Stimulated activated CD4-positive, alpha-beta T cell treated with anti-CD3 and anti-CD28 coated beads, TNF-alpha, amount 100 ng/mL, for 24 hours (primary cell): ENCODE measurements at places on chromosomes 12 and 14.
A peak's percentile ranks its signal among the peaks of the same experiment; 100 is the strongest.

GRCh38 chr14:96281486-96281885, 25.5 kb downstream of the BDKRB1 start:
- DNase-seq = no peak

GRCh38 chr14:66206554-66206953, 279.6 kb upstream of the CCDC196 start:
- no peak for DNase-seq

DNA sequence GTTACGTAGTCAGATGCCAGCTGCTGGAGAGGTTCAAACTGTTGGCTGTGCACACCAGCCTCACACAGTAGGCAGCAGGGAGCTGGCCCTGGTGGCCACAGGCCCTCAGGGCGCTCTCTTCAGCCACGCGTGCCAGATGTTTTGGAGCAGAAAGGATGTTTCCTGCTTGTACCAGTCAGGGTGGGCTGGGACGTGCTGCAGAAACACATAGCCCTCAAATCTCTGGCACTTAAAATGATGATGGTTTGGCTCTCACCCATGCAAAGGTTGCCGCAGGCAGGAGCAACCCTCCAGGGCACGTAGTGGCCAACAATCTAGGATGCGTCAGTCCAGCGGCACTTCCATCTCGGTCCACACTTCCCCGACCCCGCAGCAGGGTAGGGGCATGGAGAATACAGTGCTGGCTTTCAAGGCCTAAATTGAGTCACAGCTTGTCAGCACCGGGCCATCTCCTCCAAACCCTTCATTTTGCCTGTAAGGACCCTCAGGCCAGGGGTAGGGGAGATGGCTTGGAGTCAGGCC, 1.7 kb upstream of the FAM181A start:
- DNase-seq = no peak

DNA sequence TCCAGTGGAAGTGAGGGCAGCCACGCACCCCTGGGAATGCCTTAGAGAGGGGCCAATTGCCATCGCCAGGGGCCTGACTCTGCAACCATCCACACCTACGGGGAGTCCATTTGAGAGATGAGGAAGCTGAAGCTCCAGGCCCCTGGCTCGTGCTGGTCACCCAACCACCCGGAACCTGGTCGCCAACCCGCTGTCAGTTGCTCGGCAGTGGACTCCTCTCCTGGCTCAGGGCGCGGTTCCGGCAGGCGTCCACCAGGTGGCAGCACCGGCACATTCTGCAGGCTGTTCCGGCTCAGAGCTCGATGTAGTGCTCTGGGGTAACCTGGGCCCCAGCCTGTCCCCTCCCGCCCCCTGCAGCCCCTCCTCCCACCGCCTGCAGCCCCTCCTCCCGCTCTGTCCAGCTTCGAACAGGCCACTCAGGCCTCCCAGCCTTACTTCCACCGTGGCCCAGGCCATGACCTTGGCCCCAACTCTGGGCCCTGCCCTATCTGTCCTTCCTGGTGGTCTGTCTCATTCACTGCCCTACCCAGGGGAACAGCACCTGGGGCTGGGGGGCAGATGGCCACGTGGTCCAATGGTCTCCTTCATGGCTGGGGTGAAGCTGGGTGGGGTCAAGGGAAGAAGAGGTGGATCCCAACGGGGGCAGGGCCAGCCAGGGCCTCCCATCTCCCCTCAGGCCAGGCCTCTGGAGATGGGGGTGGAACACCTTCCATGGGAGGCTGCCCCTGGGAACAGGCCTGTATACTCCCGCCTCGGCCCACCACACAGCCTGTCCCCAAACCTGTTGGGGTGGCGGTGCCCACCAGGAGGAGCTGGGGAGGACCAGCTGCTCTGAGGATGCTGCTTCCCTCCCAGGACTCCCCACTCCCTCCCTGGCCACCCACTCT, 15.7 kb downstream of the SIVA1 start:
- peak; percentile 91 for DNase-seq

DNA sequence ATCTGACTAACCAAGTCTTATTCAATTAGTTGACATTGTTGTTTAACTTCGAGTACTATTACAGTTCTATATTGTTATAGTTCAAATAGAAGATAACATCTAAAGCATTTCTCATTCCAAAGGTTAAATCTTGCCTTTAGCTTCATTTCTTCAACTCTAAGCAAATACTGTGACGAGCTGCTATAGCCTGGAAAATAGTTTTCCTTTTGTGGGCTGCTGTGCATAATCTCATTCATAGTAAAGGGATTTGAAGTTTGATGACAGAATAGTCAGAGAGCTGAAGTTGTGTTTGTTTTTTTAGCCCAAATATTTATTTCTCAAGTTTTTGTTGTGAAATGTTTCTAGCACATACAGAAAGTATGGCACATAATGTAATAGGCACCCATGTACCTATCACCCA, 13.4 kb downstream of the PSEN1 start:
- DNase-seq = no peak

GRCh38 chr12:12272869-12273268, 6.0 kb upstream of the LRP6 start:
- no peak for DNase-seq

- DNase-seq = no peak
These were observed 215.5 kb downstream of the AACS start for GRCh38 chr12:125280482-125281377.

DNA sequence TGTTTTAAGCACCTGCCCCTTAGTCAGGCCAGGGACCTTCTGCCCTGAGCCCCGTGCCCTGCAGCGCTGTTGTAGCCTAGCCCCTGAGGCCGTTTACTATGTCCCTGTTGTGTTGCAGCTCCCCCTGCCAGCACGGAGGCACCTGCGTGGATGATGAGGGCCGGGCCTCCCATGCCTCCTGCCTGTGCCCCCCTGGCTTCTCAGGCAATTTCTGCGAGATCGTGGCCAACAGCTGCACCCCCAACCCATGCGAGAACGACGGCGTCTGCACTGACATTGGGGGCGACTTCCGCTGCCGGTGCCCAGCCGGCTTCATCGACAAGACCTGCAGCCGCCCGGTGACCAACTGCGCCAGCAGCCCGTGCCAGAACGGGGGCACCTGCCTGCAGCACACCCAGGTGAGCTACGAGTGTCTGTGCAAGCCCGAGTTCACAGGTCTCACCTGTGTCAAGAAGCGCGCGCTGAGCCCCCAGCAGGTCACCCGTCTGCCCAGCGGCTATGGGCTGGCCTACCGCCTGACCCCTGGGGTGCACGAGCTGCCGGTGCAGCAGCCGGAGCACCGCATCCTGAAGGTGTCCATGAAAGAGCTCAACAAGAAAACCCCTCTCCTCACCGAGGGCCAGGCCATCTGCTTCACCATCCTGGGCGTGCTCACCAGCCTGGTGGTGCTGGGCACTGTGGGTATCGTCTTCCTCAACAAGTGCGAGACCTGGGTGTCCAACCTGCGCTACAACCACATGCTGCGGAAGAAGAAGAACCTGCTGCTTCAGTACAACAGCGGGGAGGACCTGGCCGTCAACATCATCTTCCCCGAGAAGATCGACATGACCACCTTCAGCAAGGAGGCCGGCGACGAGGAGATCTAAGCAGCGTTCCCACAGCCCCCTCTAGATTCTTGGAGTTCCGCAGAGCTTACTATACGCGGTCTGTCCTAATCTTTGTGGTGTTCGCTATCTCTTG, 7.6 kb downstream of the DLK1 start:
- no peak for DNase-seq

- DNase-seq = no peak
These were observed 112.4 kb upstream of the SLC38A4 start for GRCh38 chr12:46938071-46938678.

GRCh38 chr14:105887692-105888091, 361.3 kb downstream of the TMEM121 start:
- DNase-seq = no peak

DNA sequence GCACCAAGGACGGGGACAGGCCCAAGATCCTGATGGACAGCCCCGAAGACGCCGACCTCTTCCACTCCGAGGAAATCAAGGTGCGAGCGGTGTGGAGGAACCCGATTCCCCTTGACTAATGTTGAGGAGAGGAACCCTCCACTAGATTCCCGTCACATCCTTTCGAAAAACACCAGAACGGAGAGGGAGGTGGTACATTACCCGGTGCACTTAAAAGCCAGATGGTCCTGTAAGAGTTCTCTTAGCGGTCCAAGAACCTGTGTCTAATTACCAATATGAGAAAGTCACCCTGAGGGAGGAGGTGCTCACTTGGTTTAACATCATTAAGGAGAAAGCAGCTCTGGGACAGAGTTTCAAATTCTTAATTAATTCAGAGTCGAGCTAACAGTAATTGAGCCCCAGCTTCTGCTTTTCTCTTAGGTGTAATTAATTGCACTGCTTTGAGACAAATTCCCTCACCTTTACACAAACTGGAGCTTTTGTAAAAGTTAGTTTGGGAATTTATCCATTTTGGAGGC, 450 bp downstream of the PRKAB1 start:
- no peak for DNase-seq

DNA sequence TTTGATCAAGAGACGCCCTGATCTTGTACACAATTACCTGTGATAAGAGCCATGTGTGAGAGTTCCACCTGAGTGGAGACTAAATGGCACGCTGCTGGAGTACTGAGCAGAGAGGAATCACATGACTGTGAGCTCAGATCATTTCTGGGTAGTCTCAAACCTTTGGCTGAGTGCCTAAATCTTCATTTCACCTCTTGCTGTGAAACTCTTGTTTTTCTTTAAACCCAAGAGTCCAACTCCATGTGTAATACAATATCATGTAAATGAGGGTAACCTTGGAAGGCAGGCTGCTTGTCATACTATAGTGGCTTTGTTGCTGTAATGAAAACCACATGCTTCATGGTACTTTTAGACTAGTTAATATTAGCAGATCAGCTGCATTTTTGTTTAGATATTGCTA, 156.9 kb downstream of the CAND1 start:
- no peak for DNase-seq

DNA sequence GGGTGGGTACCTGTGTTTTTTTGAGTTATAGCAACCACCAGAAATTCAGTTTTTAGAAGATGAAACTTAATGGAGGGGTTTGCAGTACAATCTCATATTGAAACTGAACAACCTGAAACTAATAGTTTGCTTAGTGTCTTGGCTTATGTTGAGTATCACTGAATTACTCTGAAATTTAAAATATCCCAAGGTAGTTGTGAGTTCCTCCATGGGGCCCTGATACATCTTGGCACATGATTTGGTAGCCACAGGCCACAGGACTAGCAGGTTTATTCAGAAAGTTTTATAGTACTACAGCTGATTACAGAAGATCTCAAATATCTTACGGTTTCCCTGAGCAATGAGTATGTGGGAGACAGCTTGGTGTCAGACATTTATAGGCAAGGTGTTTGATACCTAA, 10.4 kb downstream of the PTGES3 start:
- no peak for DNase-seq

- DNase-seq = no peak
These were observed 25.1 kb downstream of the ADGRD1 start for GRCh38 chr12:130978785-130979184.

DNA sequence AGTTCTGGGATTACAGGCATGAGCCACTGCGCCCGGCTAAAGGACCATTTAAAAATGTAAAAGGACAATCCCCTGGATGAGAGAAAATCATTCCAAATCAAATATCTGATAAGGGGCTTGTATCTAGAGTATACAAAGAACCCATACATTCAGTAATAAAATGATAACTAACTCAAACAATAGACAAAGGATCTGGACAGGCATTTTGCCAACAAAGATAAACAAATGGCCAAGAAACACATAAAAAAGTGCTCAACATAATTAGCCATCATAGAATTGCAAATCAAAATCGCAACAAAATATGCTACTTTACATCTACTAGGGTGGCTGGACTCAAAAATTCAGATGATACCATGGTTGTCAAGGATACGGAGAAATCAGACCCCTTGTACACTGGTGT, 8.5 kb upstream of the BICD1 start:
- DNase-seq = no peak

GRCh38 chr12:19402211-19402610, 37.1 kb upstream of the AEBP2 start:
- no peak for DNase-seq

GRCh38 chr12:116091579-116091978, 185.9 kb downstream of the MED13L start:
- no peak for DNase-seq

GRCh38 chr12:62618930-62619329, 152.3 kb downstream of the MON2 start:
- no peak for DNase-seq

- no peak for DNase-seq
These were observed 16.4 kb downstream of the MANSC1 start for GRCh38 chr12:12333407-12334366.

DNA sequence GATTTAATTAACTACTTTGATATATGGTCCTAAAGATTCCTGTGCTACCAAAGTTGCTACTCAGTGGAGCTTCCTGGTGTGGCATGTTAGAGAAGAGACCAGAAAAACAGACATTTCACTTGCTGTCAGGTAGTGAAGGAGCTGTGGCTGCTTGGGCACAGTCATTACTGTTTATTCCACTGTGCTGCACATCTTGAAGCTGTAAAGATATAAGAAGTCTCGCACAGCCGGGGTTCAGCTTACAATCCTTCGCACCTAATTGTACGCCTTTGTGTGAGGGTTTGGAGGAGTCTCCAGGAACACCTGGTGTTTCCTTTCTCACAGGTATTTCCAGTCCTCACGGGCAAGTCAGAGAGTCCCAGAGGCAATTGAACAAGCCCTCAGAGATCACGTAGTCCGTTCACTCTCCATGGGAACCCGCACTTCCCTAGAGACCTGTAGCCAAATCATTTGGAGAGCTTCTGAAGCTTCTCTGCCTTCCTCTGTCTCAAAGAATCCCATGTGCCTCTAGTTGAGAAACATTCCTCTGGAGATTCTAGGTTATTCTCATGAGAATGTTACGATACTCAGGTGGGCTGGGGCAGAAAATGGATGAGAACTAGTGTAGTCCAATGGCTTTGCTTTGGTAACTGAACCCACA, 4.1 kb downstream of the EVL start:
- no peak for DNase-seq

GRCh38 chr14:89320381-89321000, 96.5 kb downstream of the FOXN3 start:
- DNase-seq = no peak

DNA sequence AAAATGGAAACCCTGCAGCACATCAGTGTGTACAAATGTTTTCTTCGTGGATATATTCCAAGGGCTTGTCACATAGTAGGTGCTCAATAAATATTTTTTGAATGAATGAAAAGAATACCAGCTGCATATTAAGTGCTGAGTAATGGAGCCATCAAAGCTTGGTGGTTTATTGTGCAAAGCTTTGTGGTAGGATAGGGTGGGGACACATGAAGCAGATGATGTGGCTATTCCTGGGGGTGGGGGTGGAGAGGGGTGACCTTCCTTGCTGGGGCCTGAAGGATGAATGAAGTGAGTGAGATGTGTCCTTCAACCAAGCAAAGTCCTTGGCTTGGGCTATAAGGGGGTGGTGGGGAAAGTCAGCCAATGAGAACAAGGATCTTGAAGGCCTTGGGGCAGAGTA, 4.3 kb upstream of the KRT81 start:
- DNase-seq = no peak

GRCh38 chr12:10136637-10137205, 6.7 kb upstream of the CLEC7A start:
- no peak for DNase-seq

DNA sequence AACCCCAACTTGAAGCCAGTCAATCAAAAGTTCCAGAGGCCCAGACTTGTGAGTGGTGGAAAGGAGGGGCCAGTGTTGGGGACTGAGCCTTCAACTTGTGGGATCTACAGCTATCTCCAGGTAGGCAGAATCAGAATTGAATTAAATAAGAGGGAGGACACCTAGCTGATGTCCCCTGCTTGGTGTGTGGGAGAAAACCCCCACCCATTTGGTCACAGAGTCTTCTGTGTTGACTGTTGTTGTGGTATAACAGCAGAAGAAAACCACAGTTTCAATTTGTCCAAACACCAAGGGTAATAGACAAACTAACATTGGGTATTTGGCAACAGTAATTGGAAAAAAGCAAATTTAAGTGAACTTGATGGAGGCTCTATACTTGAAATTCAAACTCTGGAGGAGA, 3.4 kb upstream of the GCH1 start:
- DNase-seq = no peak

GRCh38 chr14:54533100-54533499, 23.4 kb downstream of the CGRRF1 start:
- DNase-seq = no peak
